ENCODE measurements at places on chromosomes 3 and 15.

GRCh38 chr3:1462856-1463450 lies 370.1 kb downstream of the CNTN6 start:
- DNase-seq = no peak

GRCh38 chr3:127911421-127911931 lies 3.6 kb upstream of the KBTBD12 start:
- DNase-seq = no peak

DNA sequence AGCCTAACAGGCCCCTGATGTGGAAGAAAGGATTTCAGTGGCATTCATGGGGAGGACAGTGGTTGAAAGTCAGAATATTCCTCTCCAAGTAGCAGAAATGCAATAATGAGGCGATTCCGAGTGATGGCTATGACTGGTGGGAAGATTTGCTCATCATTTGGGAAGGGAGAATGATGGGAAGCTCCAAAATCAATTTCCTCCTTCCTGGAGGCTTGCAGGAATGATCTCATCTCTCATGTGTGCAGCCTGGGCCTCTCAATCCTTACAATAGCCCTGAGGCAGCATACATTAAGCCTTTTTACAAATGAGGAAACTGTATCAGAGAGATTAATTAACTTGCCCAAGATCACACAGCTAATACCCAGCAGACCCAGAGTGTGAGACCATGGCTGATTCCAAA lies 58.7 kb downstream of the BOC start:
- no peak for DNase-seq

- DNase-seq = no peak
Measured at GRCh38 chr3:116947148-116947547, 237.6 kb downstream of the TUSC7 start.

DNA sequence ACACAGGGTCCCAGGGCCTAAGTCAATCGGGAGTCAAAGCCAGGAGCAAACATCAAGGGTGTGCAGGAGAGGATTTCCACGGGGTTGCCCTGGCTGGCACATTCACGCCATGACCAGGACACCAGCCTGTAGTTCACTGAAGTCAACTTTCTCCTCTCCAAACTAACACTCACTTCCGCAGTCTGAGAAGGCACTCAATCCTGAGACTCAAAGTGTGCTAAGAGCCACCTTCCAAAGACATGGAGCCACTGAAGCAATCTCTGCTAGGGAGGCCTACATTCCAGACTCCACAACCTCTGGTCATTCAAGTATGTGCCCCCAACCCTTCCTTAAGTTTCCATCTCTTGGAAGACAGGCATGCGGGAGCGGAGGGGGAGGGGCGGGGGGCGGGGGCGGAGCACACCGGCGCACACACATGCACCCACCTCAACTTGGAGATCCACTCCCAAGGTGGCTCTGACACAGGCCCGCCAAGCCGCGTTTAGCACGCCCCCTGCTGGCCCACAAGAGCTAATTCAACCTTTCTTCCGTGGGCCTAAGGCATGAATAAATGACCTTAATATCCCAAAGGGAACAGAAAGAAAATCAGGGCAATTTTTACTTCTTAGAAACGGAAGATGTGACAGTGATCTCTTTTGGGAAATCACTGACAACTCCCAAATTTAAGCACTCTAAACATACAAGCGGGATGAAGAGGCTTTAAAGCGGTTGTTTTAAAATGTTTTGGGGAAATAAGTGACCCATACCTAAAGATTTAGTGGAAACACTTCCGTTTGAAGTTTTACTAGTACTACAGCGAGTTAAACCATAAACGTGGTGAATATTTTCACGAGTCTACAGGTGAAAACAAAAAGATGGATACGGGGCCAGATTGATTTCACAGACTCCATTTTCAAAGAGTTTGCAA lies 162.5 kb upstream of the CHRNA7 start:
- DNase-seq = peak; percentile 47

- DNase-seq = no peak
Measured at GRCh38 chr3:81581966-81582599, 179.4 kb downstream of the GBE1 start.

DNA sequence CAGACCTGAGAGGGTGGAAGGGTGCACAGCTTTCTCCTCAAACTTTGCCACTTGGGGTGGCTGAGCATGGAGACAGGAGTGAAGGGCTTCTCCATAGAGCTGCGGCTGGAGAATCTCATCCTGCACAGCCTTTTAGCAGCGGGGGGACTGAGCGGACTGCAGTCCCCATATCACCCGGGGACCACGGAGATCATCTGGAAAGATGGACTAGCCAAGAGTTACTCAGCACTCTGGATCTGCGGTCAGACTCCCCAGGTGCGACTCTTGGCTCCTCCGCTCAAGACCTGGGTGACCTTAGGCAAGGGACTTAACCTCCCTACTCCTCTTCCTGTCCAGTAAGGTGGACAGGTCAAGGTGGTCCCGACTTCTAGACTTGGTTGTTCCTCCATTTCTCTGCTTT lies 125.8 kb upstream of the MEF2A start:
- no peak for DNase-seq

DNA sequence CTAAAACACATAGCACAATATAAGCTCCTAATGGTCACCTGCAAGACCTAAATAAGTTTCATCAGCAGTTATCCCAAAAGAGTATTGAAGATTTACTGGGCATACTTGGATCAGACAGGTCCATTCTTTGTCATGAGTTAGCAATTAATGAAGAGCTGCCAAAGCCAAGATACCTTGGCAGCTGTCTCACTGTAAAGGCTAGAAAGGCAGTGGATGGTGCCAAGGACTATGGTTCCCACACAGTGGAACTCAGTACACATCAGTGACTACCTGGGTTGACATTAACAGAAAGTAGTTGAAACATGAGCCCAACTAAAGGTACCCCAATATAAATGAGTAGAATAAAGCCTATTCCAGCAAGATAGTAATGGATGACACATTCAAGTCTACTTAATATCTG lies 41.1 kb upstream of the TMCO5A start:
- no peak for DNase-seq

DNA sequence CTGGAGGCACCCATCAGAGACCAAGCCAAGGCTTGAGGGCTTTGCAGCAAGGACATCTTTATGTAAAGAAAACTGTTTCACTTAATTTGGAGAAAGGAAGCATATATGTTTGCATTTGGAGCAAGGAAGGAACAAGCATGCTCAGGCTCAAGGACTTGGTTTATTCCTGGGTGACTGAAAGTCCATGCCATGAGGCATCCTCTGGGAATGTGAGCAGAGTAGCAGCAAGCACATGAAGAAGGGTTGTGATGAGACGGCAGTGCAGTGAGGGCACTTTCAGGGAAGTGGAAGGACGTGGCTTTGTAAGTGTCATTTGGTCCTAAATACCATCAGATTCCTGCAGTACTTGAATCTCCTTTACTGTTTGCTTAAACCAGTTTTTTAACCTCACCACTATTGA lies 26.8 kb downstream of the POLG start:
- DNase-seq = no peak

GRCh38 chr15:75452865-75453702 lies 1.6 kb upstream of the SIN3A start:
- DNase-seq = peak; percentile 29

- DNase-seq = no peak
Measured at GRCh38 chr3:26118165-26118564, 328.3 kb downstream of the OXSM start.

- DNase-seq = no peak
Measured at GRCh38 chr3:50594253-50594785, 17.3 kb downstream of the CISH start.

DNA sequence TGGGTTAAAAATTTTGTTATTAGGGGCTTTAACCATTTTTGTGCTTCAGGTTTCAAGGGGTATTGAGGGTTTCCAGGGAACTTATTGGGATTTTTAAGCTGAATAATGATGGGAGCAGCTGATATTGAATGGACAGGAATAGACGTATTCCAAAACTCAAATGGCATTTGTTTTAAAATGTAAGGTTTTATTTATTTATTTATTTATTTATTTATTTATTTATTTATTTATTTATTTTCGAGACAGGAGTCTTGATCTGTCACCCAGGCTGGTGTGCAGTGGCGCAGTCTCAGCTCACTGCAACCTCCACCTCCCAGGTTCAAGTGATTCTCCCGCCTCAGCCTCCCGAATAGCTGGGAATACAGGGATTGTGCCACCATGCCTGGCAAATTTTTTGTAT lies 22.2 kb upstream of the SENP7 start:
- DNase-seq = no peak

DNA sequence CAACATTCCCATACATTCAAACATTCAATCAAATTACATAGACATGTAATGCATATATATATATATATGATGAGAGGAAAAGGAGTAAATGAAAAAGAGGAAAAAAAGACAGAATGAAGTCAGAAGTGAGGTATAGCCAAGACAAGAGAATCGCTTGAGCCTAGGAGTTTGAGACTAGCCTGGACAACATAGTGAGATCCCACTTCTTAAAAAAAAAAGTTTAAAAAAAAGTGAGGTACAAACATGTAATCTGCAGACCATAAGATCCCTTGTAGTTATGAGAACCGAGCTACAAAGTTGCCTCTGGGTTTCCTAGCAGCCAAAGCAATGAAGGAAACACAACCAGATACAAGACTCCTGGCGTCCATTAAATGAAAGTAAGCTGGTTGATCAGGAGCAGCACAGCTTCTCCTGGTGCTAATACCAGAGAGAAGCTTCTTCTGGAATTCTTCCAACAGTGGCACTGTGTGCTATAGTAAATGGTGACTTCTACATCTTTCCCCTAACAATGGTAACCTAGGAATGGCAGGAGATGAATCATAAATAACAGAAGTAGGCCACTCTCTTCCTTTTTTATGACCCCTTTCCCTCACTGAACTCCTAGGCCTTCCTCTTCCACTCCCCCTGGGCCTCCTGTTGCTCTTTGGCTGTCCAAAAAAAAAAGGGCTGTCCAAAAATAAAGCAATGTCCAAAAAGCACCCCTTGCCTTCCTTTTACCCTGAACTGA lies 3.5 kb downstream of the KCNMB3 start:
- DNase-seq = no peak

GRCh38 chr3:116083683-116084082 lies 361.6 kb downstream of the LSAMP start:
- no peak for DNase-seq

- no peak for DNase-seq
Measured at GRCh38 chr15:44736181-44736765, at the start of gene TRIM69. TSS of gene TRIM69 (plus strand) at chr15:44736528. CDS start at chr15:44736705, 177 bp downstream.

- no peak for DNase-seq
Measured at GRCh38 chr3:12462159-12462947, 21.9 kb upstream of the TSEN2 start.

GRCh38 chr3:185912929-185913901 lies 24.6 kb downstream of the TRA2B start:
- DNase-seq = no peak

DNA sequence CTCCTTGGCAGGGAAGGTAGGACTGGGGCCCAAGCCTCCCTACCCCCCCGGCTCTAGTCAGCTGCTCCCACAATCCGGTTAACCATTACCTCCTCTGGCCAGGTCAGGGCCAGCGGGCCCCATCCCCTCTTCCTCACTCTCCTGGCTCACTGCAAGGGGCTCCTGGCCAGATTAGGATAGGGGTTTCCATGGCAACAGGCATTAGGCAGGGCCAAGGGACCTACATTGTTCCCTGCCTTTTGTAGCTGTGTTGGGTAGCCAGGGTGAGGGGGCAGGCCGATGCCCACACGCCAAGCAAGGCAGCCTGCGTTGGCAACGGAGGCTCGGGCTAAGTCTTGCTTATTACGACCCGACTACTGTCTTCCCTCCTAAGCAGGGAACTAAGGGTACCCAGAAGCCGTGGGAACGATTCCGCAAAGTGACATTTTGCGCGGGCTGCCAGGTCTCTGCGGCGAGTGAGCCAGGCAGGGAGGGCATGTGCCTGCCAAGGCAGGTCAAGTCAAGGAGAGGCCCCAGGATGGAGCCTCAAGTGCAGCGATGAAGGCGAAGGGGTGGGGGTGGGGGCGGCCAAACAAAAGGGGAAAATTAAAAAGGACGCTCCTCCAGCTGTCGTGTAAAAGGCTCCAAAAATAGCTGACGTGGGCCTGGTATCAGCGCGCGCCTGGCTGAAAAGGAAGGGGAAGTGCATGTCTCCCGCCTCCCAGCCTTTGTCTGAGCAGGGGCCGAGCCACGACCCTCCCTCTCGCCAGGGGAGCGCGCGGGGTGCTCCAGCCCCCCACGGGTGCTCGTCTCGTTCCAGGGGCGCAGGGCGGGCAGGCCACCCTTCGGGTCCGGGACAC lies 919 bp downstream of the IDH2 start:
- peak; percentile 26 for DNase-seq

GRCh38 chr3:141412087-141412935 lies 44.0 kb downstream of the ZBTB38 start:
- peak; percentile 27 for DNase-seq

DNA sequence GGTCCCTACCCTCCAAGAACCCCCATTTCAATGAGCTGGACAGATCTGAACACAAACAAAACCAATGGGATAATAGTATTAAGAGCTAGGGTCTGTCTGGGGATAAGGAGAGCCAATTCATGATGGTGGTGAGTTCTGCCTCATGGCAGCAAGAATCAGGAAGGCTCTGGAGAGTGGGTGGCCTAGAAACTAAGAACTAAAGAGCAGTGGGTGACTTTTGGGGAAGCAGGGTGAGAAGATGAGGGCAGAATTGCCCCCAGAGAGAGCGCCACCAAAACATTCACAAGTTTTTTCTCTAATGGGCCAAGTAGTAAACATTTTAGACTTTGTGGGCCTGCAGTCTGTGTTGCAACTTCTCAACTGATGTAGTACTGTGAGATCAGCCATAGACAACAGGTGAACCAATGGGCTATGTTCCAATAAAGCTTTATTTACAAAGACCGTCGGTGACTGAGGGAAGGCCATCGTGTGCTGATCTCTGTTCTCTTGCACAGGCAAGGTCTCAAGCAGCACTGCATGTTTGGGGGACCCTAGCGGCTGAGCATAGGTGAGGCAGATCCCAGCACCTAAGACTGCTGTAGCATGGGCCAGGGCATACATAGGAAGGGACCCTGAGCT lies 225.5 kb upstream of the ST8SIA2 start:
- DNase-seq = no peak

GRCh38 chr3:184491011-184491576 lies 70.5 kb upstream of the EPHB3 start:
- no peak for DNase-seq

GRCh38 chr3:21256932-21257331 lies 494.1 kb downstream of the ZNF385D start:
- DNase-seq = no peak

DNA sequence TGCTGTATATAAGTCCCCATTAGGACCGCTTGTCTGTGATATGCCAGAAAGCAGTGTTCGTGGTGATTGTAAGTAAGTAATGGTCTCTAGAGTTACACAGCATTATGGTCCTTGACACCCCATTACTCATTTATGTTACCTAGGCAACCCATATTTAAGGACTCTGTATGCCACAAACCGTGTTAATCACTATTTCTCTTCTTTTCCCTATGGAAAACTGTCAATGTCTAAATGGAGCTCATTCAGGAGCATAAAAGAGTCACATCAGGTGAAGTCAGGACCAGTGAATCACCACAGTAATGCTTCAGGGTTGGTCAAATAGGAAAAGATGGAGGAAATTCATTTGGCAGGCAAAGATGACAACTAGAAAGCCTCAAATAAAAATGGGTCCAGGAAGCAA lies 146.6 kb upstream of the PEX5L start:
- no peak for DNase-seq
